LoVo (cell line): ENCODE measurements at places on chromosomes 3 and 15.

DNA sequence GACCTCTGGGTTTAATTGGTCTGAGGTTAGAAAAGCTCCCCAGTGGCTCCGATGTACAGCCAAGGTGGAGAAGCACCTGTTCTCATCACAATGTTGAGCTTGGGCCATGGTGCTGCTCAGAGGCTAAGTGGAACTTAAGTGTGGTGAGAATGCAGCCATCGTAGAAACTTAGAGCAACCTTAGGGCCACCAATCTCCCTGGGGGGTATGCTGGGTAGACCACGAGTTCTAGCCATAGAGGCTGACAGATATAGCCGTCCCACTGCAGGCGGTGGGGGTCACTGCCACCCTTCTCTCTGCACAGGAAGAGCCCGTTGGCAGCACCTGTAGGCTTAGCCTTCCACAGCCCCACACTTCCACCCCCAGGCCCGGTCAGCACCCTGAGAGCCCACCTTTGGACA is 38.0 kb downstream of the MGLL start:
- DNase-seq: no peak

DNA sequence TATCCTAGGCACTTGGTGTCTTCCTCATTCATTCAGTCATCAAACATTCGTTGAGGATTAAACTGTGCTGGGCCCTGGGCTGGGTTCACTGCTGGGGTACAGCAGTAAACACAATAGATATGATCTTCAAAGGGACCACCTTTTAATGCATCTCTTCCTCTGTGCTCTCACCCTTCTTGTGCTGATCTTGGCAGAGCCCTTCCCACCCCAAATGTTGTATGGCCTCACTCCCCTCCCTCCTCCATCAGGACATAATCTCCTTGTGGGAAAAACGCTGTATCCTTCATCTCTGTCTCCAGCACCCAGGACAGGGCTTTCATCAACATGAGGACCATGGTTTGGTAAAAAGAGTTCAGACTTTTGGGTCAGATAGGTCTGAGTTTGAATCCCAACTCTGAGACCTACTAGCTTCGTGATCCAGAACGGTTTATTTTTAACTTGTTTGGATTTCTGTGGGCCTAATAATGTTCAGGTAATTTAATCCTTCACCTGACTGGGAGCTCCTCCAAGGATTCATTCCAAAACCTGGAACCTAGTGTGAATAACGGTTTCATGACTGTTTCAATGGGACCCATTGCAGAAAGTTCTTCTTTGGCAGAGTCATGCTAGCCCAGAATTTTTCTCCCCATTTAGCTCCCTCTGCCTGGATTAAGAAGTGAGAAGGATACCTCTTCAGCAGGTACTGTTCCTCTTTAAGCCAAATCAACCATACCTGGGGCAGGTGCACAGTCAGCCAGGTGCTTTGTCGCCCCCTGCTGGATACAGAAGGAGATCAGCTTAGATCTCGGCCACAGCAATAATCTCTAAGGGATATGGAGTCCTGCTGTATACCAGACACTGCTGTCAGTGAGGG is 5.2 kb upstream of the WNT7A start:
- DNase-seq: peak; percentile 72

GRCh38 chr15:42704492-42704926 is 32.4 kb downstream of the CDAN1 start:
- peak; percentile 78 for DNase-seq

GRCh38 chr3:58645726-58646125 is 20.8 kb downstream of the FAM3D start:
- no peak for DNase-seq

DNA sequence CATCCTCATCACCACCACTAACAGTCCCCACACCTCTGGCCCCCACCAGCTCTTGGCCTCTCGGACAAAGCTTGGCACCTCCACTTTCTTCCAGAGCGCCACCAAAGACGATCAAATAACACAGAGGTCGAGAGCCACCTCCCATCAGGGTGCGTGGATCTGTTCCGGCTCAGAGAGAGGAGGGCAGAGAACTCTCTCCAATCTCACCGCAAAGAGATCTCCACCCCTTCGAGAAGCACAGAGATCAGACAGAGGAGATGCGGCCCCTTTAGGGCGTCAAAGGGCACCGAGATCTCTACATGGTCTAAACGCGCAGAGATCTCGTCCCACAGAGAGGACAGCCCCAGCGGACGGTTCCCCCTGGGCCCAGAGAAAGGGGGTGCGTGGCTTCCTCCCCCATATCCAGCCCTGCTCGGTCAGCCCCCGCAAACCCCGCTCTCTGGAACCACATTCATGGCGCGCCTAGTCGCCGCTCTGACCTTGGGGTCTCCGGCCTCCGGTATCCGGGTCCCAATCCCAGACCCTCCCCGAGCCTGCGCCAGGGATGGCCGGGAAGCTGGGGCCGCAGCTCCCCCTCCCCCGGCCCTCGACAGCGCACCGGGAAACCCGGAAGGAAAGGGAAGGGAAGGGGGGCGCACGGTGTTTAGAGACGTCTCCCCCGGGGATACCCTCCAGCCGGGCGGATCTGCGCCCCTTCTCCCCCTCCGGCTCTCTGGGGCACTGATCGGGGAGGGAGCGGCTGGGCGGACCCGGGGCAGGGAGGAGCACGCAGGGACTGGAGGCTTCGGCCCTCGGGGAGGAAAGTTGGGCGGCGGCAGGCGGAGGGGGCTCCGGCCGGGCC is 608 bp downstream of the SCN5A start:
- no peak for DNase-seq

DNA sequence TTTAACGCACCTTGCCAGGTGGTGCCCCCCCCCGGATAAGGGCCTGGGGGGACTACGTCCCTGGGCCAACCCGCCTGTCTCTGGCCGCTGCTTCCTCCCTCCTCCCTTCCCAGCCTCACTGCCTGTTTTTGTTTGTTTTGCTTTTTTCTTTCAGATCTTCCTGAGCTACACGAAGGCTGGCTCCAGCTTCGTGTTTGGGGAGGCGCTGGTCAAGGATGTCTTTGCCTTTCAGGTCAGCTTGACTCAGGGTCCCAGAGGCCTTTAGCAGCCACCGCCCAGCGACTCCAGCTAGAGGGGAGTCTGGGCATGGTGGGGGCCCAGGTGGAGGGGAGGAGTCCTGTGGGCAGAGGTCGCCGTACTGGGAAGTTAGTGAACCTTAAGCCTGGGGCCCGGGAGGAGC is 24.1 kb downstream of the SLC28A1 start:
- DNase-seq: no peak

DNA sequence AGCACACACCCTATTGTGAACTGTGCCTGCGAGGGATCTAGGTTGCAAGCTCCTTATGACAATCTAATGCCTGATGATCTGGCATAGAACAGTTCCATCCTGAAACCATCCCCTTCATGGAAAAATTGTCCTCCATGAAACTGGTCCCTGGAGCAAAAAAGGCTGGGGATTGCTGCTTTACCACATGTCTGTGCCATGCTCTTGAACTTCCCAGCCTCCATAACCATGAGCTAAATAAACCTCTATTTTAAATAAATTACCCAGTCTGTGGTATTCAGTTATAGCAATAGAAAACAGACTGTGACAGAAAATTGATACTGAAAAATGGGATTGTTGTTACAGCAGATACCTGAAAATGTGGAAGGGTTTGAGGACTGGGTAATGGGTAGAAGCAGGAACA is 162.7 kb downstream of the RAB11A start:
- no peak for DNase-seq
